GM23248 (cell line): ENCODE measurements at places on chromosomes 1 and 21. TPM values are rescaled to one million over a fixed set of nuclear protein-coding genes. Genes with fewer than 3 reads are reported as not detected.

The MPL gene
- total RNA-seq: not detected in 2 replicates

- H3K27me3 ChIP-seq: no peaks in the 10 kb centered on the region
- no peak for DNase-seq
- H3K27ac ChIP-seq: no peak overlapping the region
Observed at GRCh38 chr1:80801695-80802094, 999.0 kb upstream of the ADGRL2 start.

- no peak overlapping the region for H3K27ac ChIP-seq
- H3K27me3 ChIP-seq: no peaks in the 10 kb centered on the region
- no peaks in the 10 kb centered on the region for H3K4me1 ChIP-seq
- no peak for DNase-seq
- no peaks in the 10 kb centered on the region for H3K36me3 ChIP-seq
Observed at GRCh38 chr21:40173816-40174215, 306.6 kb downstream of the PCP4 start.

DNA sequence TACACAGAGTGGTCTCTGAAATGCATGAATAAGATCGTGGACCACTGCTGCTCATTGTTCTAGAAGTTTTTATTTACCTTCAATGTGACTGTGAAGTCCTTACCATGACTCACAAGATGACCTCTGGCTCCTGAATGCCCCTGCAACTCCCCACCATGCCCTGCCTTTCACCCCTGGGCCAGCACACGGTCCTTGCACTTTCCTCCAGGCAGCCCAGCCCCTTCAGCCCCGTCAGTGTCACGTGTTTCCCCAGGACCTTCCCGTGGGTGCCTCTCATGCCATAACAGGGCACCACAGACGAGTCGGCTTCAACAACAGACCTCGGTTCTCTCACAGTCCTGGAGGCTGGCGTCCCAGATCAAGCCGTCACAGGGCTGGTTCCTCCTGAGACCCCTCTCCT lies 62.1 kb downstream of the B3GALT5 start:
- H3K4me3 ChIP-seq: no peak overlapping the region
- H3K27me3 ChIP-seq: no peaks in the 10 kb centered on the region
- no peak for DNase-seq
- H3K4me1 ChIP-seq: no peaks in the 10 kb centered on the region
- no peaks in the 10 kb centered on the region for H3K36me3 ChIP-seq

- H3K27me3 ChIP-seq: no peaks in the 10 kb centered on the region
- DNase-seq: peak; percentile 83
- H3K27ac ChIP-seq: peak overlapping the region; percentile 76
Observed at GRCh38 chr1:235953801-235954200, 87.1 kb upstream of the LYST start.

DNA sequence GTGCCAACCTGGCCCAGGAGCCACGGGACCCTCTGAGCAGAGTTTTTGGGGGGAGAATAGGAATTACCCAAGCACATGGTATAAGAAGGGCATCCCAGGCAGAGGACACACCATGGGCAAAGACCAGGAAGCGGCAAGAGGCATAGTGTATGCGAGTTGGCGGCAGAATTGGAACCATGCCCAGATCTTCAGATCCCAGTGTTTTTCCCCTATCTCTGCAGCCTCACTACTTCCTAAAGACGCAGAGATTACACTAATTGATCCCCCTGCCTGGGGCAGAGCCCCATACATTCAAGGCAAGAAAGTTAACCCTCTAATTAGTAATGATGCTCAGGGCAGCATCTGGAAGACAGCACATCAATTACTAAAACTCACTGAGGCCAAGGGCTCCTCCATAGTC lies 48.2 kb downstream of the SYT2 start:
- no peak overlapping the region for H3K27ac ChIP-seq
- no peaks in the 10 kb centered on the region for H3K4me1 ChIP-seq
- H3K27me3 ChIP-seq: peaks cover 25% of the 10 kb centered on the region
- H3K36me3 ChIP-seq: no peaks in the 10 kb centered on the region
- DNase-seq: no peak

DNA sequence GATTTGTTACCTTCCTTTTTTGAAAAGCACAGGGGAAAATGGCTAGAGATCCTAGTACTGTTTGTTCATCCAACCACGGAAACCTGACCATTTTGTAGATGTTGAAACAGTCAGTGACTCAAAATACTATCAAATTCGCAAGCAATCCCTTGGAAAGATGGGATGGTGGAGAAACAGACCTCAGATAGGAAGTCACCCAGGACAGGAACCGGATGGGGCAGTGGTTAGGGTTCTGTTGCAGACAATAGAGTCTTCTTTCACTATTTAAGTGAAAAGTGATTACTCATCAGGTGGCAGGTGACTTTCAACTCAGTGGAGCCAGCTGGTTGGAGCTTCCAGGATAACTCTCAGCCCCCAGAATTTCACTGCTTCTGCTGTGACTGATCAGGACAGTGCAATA lies 17.0 kb downstream of the LHX4 start:
- no peaks in the 10 kb centered on the region for H3K36me3 ChIP-seq
- H3K27ac ChIP-seq: no peak overlapping the region
- no peaks in the 10 kb centered on the region for H3K4me1 ChIP-seq
- no peak for DNase-seq
- H3K27me3 ChIP-seq: peaks cover under 1% of the 10 kb centered on the region; the same call in 1 of the 2 replicates
- H3K4me3 ChIP-seq: no peak overlapping the region

DNA sequence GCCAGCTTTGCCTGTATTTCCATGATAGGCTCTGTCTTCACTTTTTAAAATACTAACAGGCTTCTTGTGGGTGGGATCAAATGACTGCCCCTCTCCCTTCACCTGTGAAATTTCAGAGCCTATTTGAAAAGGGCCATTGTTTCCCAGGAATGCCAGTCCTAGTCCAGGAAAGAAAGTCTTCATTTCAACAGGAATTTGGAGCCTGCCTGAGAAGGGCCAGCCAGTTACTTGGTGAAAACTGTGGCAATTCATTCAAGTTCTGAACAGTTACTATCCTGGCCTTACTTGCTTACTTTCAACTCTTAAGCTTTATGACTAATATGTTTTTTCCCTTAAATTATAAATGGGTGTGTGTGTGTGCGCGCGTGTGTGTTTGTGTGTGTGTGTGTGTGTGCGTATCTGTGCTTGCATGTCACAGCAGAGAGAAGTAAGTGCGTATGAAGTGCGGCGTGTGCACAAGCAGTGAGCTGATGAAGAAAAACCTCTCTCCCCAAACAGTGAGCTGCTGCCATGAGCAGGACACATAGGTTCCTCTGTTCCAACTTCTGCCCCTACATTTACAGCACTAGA lies 67.5 kb upstream of the RNPC3 start:
- no peaks in the 10 kb centered on the region for H3K4me1 ChIP-seq
- H3K4me3 ChIP-seq: no peak overlapping the region
- H3K36me3 ChIP-seq: no peaks in the 10 kb centered on the region
- 0 out of 2 replicates have a peak, but pooled peaks cover 4% of the 10 kb centered on the region for H3K27me3 ChIP-seq
